SHP77 (cell line): ENCODE measurements at places on chromosomes 11 and 22.
A peak's percentile ranks its signal among the peaks of the same experiment; 100 is the strongest.

- DNase-seq, result peak; percentile 53
These were observed 12.3 kb downstream of the STARD10 start for GRCh38 chr11:72781313-72782080.

GRCh38 chr22:27545085-27545484 lies 256.5 kb downstream of the MN1 start:
- no peak for DNase-seq

DNA sequence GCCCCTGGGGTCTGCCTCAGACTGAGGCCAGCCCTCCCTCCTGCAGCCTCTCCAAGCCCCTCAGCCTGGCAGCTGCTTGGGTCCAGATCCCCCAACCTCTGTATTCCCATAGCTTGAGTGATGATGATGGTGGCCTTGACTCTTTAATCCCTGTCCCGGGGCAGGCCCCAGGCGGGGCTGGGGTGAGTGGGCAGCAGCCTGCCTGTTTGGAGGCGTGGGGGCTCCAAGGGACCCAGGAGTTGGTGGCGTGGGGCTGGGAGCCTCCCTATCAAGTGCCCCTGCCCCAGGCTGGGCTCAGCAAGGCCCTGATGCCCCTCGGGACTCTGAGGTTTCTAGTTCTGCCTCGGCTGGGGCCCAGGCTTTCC lies 22.5 kb downstream of the PPIL2 start:
- no peak for DNase-seq

DNA sequence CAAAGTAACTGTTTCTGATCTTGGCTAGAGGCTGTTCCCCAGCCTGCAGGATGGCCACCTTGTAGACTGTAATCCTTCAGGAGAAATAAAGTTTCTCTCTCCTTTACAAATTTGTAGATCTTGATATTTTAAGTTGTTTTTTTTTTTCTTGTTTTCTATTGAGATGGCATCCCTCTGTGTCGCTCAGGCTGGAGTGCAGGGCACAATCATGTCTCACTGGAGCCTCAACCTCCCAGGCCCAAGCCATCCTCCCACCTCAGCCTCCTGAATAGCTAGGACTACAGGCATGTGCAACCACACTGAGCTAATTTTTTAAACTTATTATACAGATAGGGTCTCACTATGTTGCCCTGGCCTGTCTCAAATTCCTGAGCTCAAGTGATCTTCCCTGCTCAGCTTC lies 389.8 kb upstream of the LRRC4C start:
- no peak for DNase-seq

DNA sequence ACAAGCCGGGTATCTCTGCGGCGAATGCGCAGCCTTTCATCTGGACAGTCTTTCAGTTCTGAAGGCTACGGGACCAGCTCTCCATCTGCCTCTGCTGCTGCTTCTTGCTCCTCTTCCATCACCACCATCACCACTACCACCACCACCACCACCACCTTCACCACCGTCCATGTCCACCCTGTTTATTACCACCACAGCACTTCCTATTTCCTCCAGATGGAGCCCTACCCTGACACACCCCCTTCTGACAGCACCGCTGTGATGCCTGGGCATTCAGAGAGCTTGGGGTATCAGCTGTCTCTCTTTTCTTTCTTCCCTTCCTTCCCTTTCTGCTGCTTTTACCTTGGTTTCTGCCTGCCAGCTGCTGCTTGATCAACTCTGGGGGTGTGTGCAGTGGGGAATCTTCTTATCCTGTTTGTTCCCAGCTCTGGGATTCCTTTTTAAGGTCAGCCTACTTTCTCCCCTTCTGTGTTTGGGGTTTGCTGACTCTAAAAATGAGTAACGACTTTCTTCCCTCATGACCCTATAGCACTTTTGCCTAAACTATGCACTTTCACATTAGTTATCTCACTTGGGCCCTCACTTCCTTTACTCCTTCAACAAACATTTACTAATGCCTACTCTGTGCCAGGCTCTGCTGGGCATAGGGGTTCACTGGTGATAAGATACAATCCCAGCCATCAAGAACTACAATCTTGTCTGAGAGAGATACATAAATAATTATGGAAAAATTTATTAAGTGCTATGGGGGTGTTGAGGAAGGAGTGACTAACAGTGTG lies 7.8 kb upstream of the RRM1 start:
- no peak for DNase-seq

GRCh38 chr11:1659506-1659905 lies 29.9 kb downstream of the KRTAP5-5 start:
- DNase-seq, result no peak

- DNase-seq, result no peak
These were observed 61.4 kb downstream of the DDX10 start for GRCh38 chr11:108726077-108726800.

- DNase-seq, result no peak
These were observed 4.6 kb downstream of the PICALM start for GRCh38 chr11:86064220-86064803.

DNA sequence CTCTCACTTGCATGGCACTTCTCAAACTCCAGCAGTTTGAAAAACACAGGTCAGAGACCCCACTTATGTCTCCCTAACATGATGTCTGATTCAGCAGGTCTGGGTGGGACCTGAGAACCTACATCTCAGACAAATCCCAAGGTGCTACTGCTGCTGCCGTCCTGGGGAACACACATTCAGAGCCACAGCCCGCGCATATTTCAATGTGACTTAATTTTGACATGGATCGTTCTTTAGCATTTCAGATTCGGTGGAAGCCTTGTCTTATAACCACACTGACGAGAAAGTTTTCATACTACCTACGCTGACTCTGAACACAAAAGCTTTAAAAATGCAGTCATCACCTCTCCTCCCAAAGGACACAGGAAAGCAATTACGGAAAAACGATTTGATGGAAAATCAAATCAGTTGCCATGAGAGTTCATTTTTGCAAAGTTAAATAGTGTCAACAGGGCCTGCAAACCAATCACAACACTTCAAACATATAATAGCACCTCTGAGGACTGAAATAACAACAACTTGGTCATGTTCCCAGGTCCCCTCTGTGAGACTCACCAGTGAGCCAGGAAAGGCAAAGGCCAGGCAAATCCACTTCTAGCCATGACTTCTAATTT lies 132.6 kb downstream of the SHANK2 start:
- no peak for DNase-seq

- DNase-seq, result no peak
These were observed 725.0 kb downstream of the METTL15 start for GRCh38 chr11:28833169-28833568.

- DNase-seq, result no peak
These were observed 57.6 kb downstream of the KCNJ4 start for GRCh38 chr22:38397189-38398085.

DNA sequence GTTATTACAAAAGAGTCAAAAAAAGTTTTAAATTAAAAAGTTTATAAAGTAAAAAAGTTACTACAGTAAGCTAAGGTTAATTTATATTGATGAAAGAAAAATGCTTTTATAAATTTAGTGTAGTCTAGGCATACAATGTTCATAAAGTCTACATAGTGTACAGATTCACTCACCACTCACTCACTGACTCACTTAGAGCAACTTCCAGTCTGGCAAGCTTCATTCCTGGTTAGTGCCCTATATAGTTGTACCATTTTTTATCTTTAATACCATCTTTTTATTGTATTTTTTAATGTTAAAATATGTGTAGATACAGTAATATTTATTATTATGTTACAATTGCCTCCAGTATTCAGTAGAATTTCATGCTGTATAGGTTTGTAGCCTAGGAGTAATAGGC lies 2.6 kb upstream of the MMP10 start:
- no peak for DNase-seq
